A673 (cell line): ENCODE measurements at places on chromosomes 5 and 9. TPM values are rescaled to one million over a fixed set of nuclear protein-coding genes. Genes with fewer than 3 reads are reported as not detected.

DNA sequence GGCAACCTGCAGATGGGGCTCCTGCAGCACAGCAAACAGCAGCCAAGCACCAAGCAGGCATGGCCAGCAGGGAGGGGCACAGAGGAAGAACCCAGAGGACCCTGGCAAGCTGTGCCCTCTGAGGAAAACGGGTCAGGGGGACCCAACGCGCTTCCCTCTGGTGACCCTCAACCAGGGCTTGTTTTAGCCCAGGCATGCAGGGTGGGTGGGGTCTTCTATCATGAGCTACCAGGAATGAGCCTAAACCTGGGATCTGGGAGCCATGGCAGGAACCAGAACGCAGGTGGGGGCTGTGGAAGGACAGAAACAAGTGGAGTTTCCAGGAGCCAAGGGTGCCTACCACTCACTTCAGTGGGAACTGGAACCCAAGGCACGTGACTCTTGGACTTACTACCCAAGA, 20.9 kb downstream of the IPPK start:
- no peak for DNase-seq

GRCh38 chr9:2261421-2262103, 246.4 kb downstream of the SMARCA2 start:
- DNase-seq: no peak

GRCh38 chr9:136372561-136373299, 739 bp downstream of the CARD9 start:
- no peak for DNase-seq

DNA sequence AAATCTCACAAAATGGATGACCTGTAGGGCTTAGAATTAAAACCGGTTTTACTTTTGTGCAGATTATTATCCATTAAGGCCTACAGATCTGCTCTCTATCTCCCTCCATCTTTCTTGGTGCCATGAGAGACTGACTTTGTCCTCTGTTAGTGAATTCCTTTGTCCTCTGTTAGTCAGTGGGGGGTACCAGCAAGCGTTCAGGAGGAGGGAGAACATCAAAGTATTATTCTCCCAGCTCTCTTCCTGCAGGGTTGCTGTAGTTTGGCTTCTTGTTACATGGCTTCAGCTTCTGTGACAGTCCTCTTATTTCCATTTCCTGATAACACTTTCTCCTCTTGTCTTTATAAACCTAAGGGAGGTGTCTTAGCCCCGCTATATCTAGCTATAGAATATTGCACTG, 850.5 kb upstream of the SEMA6A start:
- DNase-seq: no peak

The AHRR gene
- 2.0 and 2.2 TPM in 2 replicates for total RNA-seq

The LIX1 gene
- not detected in 2 replicates for total RNA-seq

The PANK3 gene
- 79.2 and 87.9 TPM in 2 replicates for total RNA-seq

The CTNNAL1 gene
- total RNA-seq: 72.0 and 72.5 TPM in 2 replicates

The OR4F3 gene
- not detected in 2 replicates for total RNA-seq
